Right lung (tissue), 10 donors: ENCODE measurements at places on chromosomes 5 and 9. TPM values are rescaled to one million over a fixed set of nuclear protein-coding genes. Genes with fewer than 3 reads are reported as not detected.

DNA sequence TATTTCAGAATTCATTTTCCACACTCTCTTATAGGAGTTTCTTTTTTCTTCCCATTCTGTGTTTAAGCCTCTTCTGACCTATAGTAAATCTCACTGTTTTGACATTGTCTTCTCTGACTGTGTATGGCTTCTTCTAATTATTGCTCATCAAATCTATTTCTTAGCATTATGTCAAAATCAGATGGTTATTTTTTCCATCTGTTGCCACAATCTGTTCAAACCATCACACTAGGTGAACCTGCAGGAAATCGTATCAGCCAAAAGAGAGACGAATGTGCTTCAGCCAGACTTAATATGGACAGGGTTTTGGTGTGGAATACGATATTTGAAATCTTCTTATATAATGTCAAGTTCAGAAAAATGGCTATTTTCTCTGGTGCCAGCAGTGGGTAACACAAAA is 15.9 kb upstream of the SEMA4D start:
- DNase-seq, result no peak

AGXT2 gene
- 0.33 TPM for polyA plus RNA-seq

- DNase-seq, result no peak
Observed at GRCh38 chr9:113290052-113290607, 13.0 kb downstream of the RNF183 start.

DNA sequence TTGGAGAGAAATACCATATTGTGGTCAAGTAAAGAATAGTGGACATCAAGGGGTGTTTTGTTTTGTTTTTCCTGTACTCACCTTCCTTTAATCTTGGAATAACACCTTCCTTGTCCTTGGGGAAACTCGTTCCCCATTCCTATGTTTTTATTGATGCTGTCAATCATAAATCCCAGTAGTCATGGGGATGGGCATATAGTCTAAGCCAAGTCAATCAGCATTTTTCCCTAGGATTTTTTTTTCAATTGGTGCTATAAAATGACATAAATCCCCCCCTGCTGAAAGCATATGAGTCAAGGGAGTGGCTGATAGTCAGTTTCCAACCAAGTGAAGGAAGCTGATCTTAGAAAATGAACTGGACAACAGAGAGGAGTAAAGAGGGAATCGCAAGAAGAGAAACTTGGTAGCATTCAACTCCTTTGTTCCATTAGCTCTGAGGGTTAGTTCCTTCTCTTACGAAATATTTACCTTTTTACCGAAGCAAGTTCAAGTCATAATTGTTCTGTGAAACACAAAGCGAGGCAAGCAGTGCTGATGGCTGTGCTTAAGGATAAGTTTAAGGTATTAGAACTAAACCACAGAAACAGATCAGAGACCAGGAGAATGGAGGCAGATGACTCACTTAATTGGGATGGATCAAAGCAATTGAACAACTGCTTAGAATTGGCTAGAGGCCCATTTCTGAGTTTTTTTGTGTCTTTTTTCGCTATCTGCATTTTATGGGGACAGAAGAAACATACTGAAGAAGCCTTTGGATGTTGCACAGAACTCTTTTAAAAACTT is 218.6 kb downstream of the SEMA6A start:
- DNase-seq, result no peak

DNA sequence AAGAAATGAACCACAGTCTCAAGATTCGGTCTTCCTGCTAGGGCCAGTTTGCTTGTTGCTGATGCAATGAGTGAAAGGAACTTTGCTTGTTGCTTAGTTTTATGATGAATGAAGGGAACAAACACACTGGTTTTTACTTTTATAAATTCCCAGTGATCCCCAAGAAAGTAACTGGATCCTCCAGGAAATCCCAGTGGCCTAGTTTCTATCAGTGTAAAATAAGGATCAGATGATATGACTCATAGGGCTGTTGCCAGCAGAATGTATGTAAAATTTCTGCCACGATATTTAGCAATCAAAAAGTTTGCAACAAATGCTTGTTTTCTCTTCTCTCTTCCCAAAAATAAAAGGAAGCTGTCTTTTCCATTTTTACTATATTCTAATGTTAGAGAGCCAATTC is 160.1 kb upstream of the CDKN2B start:
- DNase-seq, result no peak

GRCh38 chr5:55989860-55990259 is 4.9 kb downstream of the IL6ST start:
- DNase-seq, result no peak

ACOT12 gene
- polyA plus RNA-seq, result 0.54 TPM
